ENCODE measurements at places on chromosomes 16 and 17.
A peak's percentile ranks its signal among the peaks of the same experiment; 100 is the strongest.

DNA sequence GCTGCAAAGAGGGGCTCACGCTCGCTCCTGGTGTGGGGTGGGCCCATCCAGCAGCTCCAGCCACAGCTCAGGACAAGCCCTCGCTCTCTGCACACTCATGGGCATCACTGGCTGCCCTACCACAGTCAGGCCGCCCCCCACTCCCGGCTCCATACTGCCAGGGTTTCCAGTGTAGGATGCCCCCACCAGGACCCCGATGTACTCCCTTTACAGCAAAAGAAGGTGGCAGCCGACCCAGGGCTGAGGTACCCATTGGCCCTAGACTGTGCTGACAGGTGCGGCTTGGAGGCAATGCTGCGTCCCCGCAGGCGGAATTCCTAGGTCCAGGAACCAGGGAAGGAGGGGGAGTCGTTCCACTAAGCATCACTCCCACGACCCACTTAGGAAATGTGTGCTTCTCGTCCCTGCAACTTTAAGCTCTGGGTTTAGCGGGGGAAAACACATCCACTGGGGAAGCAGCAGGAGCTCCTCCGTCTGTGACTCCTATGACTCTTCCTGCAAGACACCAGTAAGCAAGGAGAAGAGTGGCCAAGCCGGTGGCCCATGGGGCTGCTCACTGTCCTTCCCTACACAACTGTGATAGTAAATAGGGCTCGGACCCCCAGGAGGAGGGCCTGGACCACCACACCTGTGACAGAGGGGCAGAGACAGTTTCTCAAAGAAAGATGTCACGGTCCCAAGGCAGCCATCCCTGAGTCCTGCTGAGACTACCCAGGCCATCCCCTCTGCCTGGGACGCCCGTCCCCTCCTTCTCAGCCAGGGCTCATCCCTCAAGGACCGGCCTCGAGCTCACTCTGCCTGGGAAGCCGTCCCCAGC lies 13.1 kb downstream of the CORO7 start:
- DNase-seq = no peak

DNA sequence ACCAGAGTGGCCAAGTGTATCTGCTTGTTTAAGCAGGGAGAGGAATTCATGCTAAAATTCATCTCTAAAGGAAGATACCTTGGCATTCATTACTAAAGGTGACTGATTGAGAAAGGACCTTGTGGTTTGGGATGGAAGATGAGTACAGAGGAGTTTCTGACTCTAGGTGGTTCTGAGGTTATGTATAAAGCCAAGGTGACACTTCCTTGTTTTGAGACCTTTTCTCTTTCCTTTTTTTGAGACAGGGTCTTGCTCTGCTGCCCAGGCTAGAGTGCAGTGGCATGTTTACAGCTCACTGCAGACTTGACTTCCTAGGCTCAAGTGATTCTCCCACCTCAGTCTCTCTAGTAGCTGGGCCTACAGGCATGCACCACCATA lies 9.1 kb downstream of the ABHD15 start:
- no peak for DNase-seq

DNA sequence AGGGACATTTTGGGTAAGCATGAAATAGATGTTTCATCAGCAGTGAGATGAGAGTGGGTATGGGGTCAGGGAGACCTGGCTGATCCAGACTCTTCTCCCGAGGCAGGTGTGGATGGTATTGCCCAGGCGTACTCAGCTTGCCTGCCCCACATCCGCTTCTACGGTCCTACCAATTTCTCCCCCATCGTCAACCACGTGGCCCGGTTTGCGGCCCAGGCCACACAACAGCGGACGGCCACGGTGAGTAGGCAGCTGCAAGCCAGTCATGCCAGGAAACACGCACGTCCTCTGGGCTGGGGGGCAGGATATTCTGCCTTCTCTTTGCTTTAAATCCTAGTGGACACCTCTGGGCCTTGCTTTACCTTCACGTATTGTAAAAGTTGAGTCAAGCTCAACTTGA lies 44.7 kb downstream of the CPNE2 start:
- no peak for DNase-seq

DNA sequence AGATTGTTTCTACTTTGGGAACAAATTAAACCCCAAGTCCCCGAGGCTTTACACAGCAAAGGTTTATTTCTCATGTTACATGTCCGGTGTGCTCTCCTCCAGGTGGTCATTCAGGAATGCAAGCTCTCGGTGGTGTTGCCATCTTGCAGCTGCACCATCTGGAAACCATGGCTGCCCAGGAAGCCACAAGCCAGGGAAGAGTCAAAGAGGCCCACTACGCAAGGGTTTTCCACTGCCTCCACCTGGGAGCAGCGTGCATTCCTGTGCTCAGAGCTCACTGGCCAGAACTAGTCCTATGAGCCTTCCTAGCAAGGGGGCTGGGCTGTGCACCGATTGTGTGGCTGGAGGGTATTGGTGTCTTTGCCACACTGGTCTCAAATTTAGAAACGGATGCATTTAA lies 128.8 kb upstream of the FOXF1 start:
- DNase-seq = no peak

DNA sequence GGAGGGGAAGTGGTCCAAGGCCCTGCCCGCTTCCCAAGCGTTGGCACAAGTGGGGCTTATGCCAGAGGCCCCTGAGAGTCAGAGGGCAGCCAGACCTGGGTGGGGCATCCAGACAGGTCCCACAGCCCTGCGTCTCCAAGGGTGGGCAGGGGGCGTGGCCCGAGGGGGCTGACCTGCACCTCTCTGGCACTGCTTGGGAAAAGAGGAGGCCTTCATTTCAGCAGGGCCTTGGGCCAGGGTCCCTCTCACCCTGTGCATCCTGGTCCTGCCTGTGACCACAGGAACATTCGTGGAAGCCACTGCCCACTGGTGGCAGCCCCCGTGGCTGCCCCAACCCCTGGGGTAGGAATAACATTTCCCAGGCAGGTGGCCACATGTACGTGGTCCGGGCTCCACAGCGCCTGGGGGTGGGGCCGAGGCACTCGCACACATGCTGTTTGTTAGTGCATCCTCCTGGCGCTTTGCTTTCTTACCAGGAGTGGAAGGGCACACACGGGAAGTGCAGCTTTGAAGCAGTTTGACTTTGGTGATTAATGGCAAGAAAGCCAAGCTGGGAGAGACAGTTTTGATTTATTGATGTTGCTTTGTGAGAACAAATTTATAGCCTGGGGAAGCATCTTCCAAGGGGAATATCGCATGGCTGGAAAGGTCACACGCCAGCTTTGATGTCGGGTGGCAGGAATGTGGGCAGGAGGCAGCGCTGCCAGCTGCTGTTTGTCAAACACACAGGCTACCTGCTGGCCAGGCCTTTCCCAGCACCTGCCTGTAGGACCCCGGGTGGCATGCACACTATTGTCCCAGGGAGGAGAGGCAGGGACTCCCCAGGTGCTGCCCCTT lies 4.3 kb downstream of the CENPX start:
- no peak for DNase-seq

DNA sequence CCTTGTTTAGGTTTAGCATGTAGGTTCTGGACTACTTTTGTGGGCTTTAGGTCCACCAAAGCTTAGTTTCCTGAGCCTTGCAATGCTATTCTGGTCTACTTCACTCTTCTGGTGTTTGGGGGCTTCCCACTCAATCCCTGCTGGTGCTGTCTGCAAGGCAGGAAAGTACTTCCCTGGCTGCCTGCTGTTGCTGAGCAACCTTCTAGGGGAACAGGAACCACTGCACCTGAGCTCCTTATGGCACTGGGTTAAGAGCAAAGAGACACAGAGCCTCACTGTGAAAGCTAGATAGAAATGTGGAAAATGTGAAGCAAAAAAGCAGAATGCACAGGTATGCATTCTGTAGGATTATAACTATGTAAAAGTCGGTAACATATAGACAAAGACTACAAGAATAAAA lies 17.0 kb downstream of the MPO start:
- no peak for DNase-seq

DNA sequence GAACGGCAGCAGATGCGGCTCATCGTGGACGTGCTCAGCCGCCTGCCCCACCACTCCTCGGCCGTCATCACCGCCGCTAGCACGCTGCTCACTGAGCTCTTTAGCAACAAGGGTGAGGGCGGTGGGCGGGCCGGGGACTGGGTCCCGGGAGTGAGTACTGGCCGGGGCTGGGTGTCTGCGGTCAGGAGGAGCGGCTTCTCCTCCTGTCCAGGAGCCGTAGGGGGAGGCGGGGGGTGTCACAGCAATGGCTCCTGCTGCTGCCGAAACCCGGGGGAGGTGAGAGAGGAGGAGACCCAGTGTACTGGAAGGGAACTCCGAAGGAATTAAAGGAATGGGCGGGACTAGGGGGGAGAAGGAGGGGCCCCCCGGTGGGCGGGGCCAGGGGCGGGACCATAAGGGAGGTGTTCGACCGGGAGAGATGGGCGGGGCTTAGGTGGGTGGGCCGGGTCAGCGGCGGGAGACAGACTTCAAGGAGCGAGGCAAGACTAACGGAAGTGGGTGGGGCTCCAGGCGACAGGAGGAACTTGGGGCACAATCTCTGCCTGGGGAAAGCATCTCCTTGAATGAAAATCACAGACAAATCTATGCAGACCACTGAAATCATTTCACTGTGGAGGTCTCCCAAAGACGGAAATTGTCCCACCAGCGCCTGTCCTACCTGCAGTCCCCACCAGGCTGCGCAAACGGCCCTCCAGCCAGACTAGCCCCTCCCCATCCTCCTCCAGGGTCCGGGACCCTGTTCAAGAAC lies 2.4 kb downstream of the NAGS start:
- DNase-seq = peak; percentile 86

DNA sequence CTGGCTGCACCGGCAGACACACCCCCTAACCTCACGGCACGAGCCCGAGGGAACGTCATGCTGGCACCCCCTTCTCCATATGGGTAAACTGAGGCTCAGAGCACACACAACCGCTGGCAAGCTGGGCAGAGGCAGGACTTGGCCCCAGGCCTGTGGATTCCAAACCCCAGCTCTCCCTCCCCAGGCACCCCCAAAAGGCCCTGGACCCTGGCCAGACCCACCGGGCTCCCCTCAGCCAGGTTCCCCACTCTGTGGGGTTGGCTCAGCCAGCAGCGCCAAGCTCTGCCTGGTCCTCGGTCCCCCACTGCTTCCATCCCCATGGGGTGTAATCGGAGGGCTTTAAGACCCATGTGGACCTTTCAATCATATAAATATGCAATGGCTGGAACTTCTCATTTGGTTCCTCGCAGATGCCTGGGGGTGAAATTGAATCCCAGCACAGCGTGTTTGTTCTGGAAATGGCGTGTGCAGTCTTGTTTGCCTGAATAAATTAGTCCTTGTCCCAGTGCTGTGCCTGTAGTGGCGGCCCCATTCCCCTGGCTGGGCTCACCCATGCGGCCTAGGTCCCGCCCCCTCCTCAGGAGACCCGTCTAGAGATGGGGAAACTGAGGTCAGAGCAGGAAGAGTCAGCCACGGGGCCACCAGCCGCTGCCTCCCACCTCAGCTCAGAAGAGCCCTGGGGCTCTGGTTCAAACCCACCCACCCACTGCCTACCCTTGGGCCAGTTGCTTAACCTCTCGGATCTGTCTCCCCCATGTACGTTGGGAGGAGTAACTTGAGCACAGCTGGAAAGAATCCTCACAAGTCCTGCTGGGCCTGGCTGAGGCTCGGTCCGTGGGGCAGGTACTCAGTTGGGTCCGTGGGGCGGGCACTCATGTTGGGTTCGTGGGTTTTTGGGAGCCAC lies 57.3 kb downstream of the ZFPM1 start:
- no peak for DNase-seq

GRCh38 chr17:57604771-57605674 lies 140.1 kb downstream of the CCDC182 start:
- DNase-seq = no peak

All from stromal cell of bone marrow (primary cell).